Naive thymus-derived CD4-positive, alpha-beta T cell (primary cell): ENCODE measurements at places on chromosomes 4 and X. TPM values are rescaled to one million over a fixed set of nuclear protein-coding genes. Genes with fewer than 3 reads are reported as not detected.

MXD4 gene
- polyA plus RNA-seq = 18.9 TPM

SPARCL1 gene
- not detected for polyA plus RNA-seq

MAGEA8 gene
- polyA plus RNA-seq = not detected

TEX13C gene
- polyA plus RNA-seq = not detected

FRAS1 gene
- not detected for polyA plus RNA-seq

MAGEC1 gene
- not detected for polyA plus RNA-seq

CACNA1F gene
- not detected for polyA plus RNA-seq

DNA sequence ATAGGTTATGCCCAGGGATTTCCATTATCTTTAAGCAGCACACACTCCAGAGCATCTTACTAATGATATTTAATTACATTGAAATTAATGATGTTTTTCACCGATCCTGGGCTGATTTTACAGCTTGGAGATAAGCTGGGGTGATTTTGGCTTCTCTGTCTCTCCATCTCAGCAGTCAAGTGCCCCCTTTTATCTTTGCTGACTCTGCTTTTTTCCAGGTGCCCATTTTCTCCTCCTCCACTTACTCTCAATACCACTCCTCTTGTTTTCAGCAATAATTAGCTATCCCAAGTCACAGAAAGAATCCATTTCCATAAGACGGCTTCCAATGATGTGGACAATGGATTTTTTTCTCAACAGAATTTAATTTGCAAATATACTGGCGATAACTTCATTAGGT, 266.7 kb downstream of the GBA3 start:
- DNase-seq = no peak

DNA sequence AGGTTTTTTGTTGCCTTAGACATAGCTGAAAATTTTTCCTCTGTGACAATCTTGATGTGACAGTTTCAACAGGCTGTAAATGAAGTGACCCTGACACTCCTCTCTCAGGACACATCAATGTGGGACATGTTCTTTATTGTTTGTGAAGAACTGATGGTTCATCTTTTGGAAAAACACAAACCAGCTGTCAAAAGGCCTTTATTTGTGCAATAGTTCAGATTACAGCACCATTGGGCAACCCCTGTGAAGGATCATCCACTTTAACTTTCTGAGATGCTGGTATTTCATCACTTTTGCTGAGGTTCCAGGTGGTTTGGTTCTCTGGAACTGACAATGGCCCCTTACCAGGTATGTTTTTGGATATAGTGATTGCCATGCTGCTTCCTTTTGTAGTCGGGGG, 40.3 kb downstream of the OSTC start:
- DNase-seq = no peak

DNA sequence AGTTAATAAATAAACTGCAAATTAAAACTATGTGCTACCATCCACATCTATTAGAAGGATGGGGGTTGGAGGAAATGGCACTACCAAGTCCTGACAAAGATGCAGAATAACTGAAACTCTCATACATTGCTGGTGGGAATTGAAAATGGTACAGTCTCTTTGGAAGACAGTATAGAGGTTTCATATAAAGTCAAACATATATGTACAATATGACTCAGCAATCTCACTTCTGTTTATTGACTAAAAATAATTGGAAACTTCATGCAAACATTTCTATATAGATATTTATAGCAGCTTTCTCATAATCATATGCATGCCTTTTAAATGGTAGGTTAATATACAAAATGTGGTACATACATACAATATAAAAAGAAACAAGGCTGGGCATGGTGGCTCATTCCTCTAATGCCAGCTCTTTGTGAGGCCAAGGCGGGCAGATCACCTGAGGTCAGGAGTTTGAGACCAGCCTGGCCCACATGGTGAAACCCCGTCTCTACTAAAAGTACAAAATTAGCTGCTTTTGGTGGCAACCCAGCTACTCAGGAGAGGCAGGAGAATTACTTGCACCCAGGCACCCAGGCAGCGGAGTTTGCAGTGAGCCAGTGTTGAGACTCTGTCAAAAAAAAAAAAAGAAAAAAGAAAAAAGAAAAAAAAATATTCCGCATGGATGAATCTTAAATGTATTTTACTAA, 225.0 kb upstream of the CXXC4 start:
- DNase-seq = no peak

- DNase-seq = no peak
Measured at GRCh38 chr4:100016191-100016590, 66.1 kb upstream of the H2AZ1 start.

DNA sequence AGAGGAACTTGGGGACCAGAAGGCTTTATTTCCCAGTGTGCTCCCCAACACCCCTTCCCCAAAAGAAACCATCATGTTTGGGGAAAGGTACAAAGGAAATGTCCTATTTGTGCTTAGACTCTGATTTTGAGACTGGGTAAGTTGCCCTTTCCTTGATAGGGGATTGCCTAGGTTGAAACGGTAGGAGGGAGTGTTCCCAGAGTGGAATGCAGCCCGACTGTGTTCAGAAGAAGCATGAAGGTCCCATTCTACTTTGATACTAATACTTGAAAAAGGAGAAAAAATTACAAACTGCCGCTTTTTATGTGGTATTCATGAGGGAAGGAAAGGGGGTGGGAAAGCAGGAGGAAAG, 32.4 kb upstream of the TMEM131L start:
- no peak for DNase-seq

DNA sequence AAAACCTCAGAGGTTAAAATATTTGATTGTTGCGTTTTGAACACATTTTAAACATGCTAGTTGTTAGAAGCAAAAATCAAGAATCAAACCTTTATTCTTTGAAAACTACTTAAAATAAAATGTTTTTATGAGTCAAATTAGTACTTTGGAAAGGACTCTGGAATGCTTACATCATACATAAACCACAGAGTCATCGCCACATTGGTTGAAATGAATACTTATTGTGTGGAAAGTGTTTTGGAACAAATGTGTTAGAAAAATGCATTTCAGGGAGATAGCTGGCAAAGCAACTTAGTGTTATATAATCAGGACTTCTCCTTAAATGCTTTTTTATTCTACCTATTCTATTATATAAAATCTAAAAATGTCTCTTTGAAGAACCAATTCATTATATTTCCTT, 49.4 kb upstream of the CAMK2D start:
- DNase-seq = no peak

DNA sequence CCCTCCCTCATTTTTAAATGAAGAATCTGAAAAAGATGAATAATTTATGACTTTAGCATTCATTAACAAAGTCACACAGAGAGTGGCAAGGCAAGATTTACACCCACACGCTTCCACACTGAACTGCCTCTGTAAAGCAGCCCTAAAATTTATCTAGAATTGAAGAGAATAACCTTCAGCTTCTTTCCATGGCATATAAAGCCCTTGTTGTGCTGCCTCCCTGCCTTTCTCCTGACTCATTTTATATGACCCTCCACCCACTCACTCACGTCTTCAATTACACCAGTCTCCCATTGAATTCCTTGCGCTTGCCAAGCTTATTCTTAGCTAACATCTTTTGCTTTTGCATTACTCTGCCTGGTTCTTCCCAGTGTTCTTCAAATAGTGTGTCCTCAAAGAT, 2649.3 kb downstream of the PCDH7 start:
- no peak for DNase-seq

DNA sequence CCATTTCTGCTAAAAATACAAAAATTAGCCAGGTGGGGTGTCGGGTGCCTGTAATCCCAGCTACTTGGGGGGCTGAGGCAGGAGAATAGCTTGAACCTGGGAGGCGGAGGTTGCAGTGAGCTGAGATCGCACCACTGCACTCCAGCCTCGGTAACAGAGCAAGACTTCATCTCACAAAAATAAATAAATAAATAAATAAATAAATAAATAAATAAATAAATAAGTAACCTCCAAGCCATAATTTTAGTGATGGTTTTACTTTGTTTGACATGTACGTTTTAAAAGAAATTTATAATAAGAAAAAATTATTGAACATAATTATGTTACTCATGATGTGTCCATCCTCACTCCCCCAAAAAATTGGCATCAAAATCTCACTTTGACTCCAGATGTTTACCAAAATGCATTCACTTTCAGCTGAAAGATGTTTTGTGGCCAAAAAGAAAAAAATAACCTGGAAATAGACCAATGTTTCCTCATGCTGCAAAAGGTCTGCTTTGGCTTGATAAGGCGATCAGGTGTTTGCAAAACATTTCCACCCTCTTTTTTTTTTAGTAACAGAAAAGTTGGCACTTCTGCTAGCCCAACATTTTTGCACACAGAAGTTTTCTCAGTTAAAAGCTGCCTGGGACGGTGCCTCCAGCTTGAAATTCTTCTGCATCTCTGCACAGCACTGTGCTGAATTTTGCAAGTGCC, 42.2 kb upstream of the DHRSX start:
- DNase-seq = no peak

- no peak for DNase-seq
Measured at GRCh38 chr4:116952530-116953136, 132.7 kb downstream of the TRAM1L1 start.

DNA sequence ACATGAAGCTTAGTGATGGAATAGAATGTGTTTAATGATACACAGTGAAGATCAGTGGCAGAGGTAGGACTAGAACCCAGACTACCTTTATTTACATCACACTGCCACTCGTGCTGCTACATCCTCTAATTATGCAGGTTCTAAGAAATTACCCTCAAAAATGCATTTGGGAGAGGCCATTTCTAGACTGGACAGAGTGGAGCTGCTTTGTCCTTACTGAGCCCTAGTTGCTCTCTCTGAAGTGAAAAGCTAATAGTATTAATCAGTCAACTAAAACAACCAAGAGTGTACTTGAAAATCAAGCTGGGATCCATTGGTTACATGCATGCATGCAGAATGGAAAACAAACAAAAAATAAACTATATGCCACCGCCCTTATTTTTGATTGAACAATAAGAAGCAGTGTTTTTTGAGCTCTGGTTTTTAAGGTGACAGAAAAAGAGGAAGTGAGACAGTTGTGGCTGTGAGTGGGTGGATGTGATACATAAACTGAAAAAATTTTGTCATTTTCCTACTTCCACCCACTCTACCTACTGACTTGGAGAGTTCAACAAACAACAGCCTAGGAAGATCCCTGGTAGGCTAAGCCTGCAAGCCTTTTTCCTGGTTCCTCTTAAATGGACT, 6.8 kb upstream of the VSIG4 start:
- DNase-seq = no peak

DNA sequence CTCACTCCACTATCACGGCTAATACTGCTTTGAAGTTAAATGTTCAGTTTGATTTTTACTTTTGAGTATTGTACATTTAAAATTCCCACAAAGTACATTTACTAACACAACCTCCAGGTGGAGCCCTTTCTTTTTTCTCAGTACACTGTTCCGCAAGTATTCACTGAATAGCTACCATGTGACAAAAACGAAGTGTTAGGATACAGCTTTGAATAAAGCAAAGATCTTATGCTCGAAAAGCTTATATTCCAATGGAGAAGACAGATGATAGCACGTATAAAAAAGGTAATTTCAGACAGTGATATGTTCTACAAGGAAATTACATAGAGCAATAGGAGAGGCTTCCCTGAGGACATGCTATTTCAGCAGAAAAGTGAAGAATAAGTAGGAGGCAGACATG, 60.7 kb upstream of the ABCG2 start:
- peak; percentile 47 for DNase-seq

- DNase-seq = no peak
Measured at GRCh38 chr4:136687118-136687517, 845.2 kb downstream of the PCDH18 start.

DNA sequence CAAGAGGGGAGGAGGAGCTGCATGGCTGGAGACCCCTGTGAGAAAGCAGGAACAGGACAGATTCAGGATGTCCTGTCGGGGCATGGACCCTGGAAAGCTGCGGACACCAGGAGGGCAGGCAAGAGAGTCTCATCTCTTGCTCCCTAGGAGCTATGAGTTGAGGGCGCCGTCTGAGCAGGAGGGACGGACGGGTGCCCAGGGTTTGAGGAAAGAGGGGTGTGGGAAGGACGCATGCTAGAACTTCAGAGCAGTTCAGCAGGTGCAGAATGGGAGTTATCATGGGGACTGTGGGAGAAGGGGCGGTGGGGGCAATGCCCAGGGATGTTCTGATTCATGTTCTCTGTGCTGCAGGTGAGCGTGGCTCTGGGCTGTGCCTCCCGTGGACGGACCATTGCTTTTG, 24.8 kb downstream of the TKTL1 start:
- DNase-seq = no peak

DNA sequence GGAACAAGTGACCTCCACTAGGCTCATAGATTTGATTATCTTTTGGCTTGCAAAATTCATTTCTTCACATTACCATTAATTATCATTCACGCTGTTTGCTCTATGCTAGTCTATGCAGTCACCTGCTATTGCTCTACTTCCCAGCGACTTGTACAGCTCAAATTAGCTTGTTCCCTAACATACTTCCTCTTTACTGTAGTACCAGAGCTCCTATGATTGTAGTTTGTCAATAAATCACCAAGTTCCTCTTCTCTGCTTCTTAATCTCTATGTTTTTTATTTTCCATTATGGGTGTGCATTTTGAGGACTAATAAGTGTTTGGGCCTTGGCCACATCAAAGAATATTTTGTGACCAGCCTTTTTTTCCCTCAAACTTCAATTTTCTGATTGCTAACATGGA, 6.2 kb upstream of the GSPT2 start:
- no peak for DNase-seq

- no peak for DNase-seq
Measured at GRCh38 chr4:184191267-184191666, 26.4 kb downstream of the ENPP6 start.

GRCh38 chrX:40508560-40508959, 72.2 kb upstream of the ATP6AP2 start:
- no peak for DNase-seq

- DNase-seq = no peak
Measured at GRCh38 chr4:2219233-2219760, 22.6 kb downstream of the HAUS3 start.

GRCh38 chrX:122770581-122770980, 413.5 kb upstream of the GRIA3 start:
- DNase-seq = no peak

GRCh38 chr4:36313301-36313700, 31.9 kb downstream of the DTHD1 start:
- no peak for DNase-seq

- DNase-seq = no peak
Measured at GRCh38 chrX:124373348-124373747, 27.0 kb downstream of the SH2D1A start.

DNA sequence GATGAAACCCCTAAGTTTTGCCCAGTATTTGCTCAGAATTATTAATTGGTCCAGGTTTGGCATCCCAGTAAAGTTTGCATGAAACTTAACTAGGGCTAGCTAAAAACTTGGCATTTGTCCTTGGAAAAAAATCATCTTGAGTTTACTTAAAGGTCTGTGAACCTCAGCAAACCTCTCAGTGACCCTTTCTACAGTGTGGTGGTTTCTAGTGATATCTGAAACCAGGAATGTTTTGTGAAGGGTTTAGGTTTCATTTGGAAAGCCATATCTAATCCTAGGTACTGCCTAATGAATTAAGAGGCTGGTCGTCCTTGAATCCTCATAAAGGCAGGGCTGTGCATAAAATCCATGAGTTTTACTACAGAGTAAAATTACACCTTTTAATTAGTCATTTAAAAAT, 218.5 kb upstream of the ANKRD50 start:
- DNase-seq = no peak

GRCh38 chrX:132393085-132393484, 95.8 kb downstream of the MBNL3 start:
- DNase-seq = no peak

GRCh38 chr4:95038791-95039190, 281.0 kb downstream of the BMPR1B start:
- DNase-seq = no peak
